Peyer's patch (tissue), 4 donors: ENCODE measurements at places on chromosomes 5 and 9. TPM values are rescaled to one million over a fixed set of nuclear protein-coding genes. Genes with fewer than 3 reads are reported as not detected.

GRCh38 chr5:6457592-6457991 lies 8.9 kb downstream of the UBE2QL1 start:
- no peak for DNase-seq
- no peaks in the 10 kb centered on the region for H3K4me1 ChIP-seq
- no peak overlapping the region for H3K27ac ChIP-seq
- H3K4me3 ChIP-seq: no peak overlapping the region
- H3K36me3 ChIP-seq: no peaks in the 10 kb centered on the region

SLC6A7 gene
- 12.3 TPM for total RNA-seq

- H3K27ac ChIP-seq: peak overlapping the region; percentile 82
- no peak overlapping the region for H3K4me3 ChIP-seq
- peaks cover 7% of the 10 kb centered on the region for H3K4me1 ChIP-seq
- no peaks in the 10 kb centered on the region for H3K27me3 ChIP-seq
- no peak for DNase-seq
These were observed 17.5 kb upstream of the MSMP start for GRCh38 chr9:35771534-35771933.

PCDHGC4 gene
- total RNA-seq: 4.8 TPM

- H3K4me3 ChIP-seq: no peak overlapping the region
- H3K27ac ChIP-seq: peak overlapping the region; percentile 26
- no peak for DNase-seq
- H3K27me3 ChIP-seq: no peaks in the 10 kb centered on the region
- H3K36me3 ChIP-seq: no peaks in the 10 kb centered on the region
These were observed 76.4 kb upstream of the RARS1 start for GRCh38 chr5:168409591-168410458.

DNA sequence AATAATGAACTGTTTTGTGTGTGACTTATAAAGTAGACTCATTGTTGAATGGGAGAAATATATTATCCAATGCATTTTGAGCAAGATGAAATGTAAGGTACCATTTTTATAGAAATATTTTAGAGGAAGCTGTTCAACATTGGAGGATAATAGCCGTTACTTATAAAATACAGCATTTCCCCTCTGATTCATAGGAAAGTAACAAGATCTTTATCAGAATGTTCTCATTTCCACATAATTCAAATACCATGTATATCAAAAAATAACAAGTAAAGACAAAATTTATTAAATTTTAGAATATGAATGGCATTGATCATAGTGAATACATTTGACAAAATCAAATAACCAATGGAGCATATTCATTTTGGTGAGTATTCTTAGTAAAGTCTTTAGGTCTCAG lies 346.7 kb upstream of the PTGER4 start:
- H3K4me3 ChIP-seq: no peak overlapping the region
- H3K27me3 ChIP-seq: no peaks in the 10 kb centered on the region
- no peak overlapping the region for H3K27ac ChIP-seq
- H3K4me1 ChIP-seq: no peaks in the 10 kb centered on the region
- DNase-seq: no peak

CCDC183 gene
- total RNA-seq: 68.5 TPM

NPR2 gene
- total RNA-seq: 28.1 TPM

- no peaks in the 10 kb centered on the region for H3K4me1 ChIP-seq
- no peak overlapping the region for H3K27ac ChIP-seq
- no peak overlapping the region for H3K4me3 ChIP-seq
- H3K36me3 ChIP-seq: no peaks in the 10 kb centered on the region
- no peaks in the 10 kb centered on the region for H3K27me3 ChIP-seq
These were observed 276.5 kb downstream of the NTRK2 start for GRCh38 chr9:84945878-84946538.

GRCh38 chr9:92147852-92148180 lies 32.6 kb upstream of the SPTLC1 start:
- H3K27me3 ChIP-seq: no peaks in the 10 kb centered on the region
- H3K36me3 ChIP-seq: no peaks in the 10 kb centered on the region
- H3K4me3 ChIP-seq: no peak overlapping the region
- peaks cover 23% of the 10 kb centered on the region for H3K4me1 ChIP-seq
- no peak for DNase-seq
- H3K27ac ChIP-seq: no peak overlapping the region

GGTA1 gene
- total RNA-seq: 3.5 TPM

- no peak overlapping the region for H3K27ac ChIP-seq
- H3K4me1 ChIP-seq: no peaks in the 10 kb centered on the region
- no peaks in the 10 kb centered on the region for H3K36me3 ChIP-seq
- H3K27me3 ChIP-seq: no peaks in the 10 kb centered on the region
- no peak overlapping the region for H3K4me3 ChIP-seq
- no peak for DNase-seq
These were observed 287.0 kb upstream of the ARRDC3 start for GRCh38 chr5:91670122-91670521.

GMCL2 gene
- not detected for total RNA-seq

LCN12 gene
- total RNA-seq: 7.9 TPM

ENC1 gene
- total RNA-seq: 47.9 TPM

WWC1 gene
- 63.2 TPM for total RNA-seq

SHISAL2B gene
- not detected for total RNA-seq

- H3K4me3 ChIP-seq: no peak overlapping the region
- H3K27me3 ChIP-seq: no peaks in the 10 kb centered on the region
- no peak overlapping the region for H3K27ac ChIP-seq
- H3K36me3 ChIP-seq: no peaks in the 10 kb centered on the region
- no peaks in the 10 kb centered on the region for H3K4me1 ChIP-seq
These were observed 31.0 kb upstream of the SLC1A3 start for GRCh38 chr5:36575361-36575781.

PALM2AKAP2 gene
- not detected for total RNA-seq

DNA sequence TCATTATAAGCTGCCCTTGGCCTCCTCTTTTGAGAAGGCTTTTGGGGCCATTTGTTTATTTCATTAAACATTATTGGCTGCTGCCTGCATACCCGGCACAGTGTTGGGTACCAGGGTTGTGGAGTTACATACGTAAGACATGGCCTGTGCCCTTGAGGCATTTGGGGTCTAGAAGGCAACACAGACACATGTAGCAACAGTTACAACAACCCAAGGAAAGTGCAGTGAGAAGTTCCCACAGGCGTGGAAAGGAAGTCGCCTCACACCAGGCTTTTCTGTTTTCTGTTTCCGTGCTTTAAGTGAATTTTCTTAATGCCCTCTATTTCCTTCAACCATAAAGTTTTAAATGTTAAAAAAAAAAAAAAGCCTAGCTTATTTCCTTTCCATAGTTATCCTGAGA lies 47.4 kb downstream of the GALNT10 start:
- H3K36me3 ChIP-seq: no peaks in the 10 kb centered on the region
- no peak overlapping the region for H3K27ac ChIP-seq
- DNase-seq: no peak
- no peaks in the 10 kb centered on the region for H3K4me1 ChIP-seq
- no peaks in the 10 kb centered on the region for H3K27me3 ChIP-seq
